ENCODE measurements at places on chromosomes 2 and 18. TPM values are rescaled to one million over a fixed set of nuclear protein-coding genes. Genes with fewer than 3 reads are reported as not detected.
A peak's percentile ranks its signal among the peaks of the same experiment; 100 is the strongest.

DNA sequence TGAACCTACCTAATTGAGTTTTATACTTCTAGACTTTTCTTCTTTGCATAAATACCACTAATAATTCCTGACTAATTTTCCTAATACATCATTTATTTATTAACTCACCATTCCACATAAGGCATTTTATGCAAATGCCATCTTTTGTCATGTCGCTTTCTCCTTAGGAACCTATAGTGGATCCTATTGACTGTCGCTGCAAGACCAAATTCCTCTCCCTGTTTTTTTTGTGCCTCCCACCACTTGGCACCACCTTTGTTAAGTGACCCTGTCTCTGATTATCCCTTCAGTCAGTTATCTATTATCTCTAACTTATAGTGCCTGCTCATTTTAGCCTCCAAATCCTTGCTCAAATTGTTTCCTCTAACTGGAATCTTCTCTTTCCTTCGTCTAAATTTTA lies 19.5 kb downstream of the UNC80 start:
- peaks cover 7% of the 10 kb centered on the region for H3K36me3 ChIP-seq
- no peak for DNase-seq
- H3K27me3 ChIP-seq, result no peaks in the 10 kb centered on the region

GRCh38 chr18:48472610-48473009 lies 63.4 kb upstream of the ZBTB7C start:
- H3K36me3 ChIP-seq, result no peaks in the 10 kb centered on the region
- H3K27me3 ChIP-seq, result no peaks in the 10 kb centered on the region
- no peak overlapping the region for H3K27ac ChIP-seq
- no peak for DNase-seq

- H3K4me3 ChIP-seq, result no peak overlapping the region
- peak; percentile 29 for DNase-seq
- no peak overlapping the region for H3K27ac ChIP-seq
- no peaks in the 10 kb centered on the region for H3K36me3 ChIP-seq
- H3K4me1 ChIP-seq, result 0 out of 2 replicates have a peak, but pooled peaks cover 3% of the 10 kb centered on the region
These were observed 134.6 kb downstream of the CYP26B1 start for GRCh38 chr2:72012886-72013574.

DNA sequence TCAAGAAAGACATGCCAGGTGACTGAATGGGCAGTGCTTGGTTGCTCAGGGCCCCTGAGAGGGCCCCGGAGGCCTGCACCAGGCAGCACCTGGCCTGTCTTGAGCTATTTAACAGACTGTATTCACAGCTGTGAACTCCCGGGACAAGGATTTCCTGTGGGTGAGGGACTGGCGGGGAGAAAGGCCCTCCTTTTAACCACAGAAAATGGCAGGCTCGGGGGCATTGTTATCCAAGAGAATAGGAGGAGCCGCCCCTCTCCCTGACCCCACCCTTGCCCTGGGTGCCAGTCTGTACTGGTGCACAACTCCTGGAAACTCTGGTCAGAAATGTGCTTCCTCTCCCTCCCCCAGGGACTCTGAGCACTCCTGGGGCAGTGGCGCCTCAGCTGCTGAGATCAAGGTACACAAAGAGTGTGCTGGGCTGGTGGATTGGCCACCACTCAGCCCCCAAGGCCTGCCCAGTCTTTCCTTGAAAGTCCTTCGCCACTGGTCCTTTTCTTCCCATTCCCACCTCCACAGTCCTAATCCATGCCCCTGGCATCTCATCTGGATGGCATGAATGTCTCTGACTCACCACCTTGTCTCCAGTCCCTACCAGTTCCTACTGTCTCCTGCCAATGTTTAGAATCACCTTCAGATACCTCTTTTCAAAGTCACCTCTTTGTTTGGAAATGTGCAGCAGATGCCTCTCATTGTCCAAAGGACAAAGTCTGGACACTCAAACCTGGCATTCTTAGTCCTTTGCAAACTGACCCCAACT lies 19.6 kb upstream of the EPAS1 start:
- no peak for DNase-seq
- no peak overlapping the region for H3K4me3 ChIP-seq
- no peak overlapping the region for H3K27ac ChIP-seq
- no peaks in the 10 kb centered on the region for H3K4me1 ChIP-seq

GRCh38 chr2:236805800-236806531 lies 236.3 kb downstream of the ACKR3 start:
- no peaks in the 10 kb centered on the region for H3K27me3 ChIP-seq
- H3K36me3 ChIP-seq, result peaks cover 27% of the 10 kb centered on the region

- H3K27ac ChIP-seq, result no peak overlapping the region
- H3K27me3 ChIP-seq, result no peaks in the 10 kb centered on the region
These were observed 8.6 kb downstream of the ARHGEF33 start for GRCh38 chr2:38898256-38898655.

DNA sequence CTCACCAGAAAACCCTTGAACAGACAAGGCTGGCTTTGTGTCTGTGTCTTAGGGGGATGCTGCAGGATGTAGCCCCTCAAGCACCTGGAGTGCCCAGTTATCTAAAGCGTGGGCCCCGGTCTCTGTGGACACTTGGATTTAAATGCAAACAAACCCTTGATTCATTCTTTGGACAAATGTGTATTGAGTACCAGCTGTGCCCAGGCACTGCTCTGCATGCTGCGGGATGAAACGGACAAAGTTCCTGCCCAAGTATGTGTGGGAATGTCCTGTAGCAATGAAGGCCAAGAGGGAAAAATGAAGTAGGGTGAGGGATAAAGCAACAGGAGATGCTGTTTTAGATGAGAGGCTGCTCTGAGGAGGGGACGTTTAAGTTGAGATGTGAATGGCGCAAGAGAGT lies 53.9 kb downstream of the BOLA3 start:
- no peaks in the 10 kb centered on the region for H3K27me3 ChIP-seq
- peaks cover 49% of the 10 kb centered on the region for H3K36me3 ChIP-seq
- no peak overlapping the region for H3K4me3 ChIP-seq
- H3K27ac ChIP-seq, result no peak overlapping the region

GRCh38 chr18:3479978-3480509 lies 30.1 kb downstream of the TGIF1 start:
- peaks cover 2% of the 10 kb centered on the region for H3K36me3 ChIP-seq
- no peak for DNase-seq
- H3K27me3 ChIP-seq, result no peaks in the 10 kb centered on the region
- no peak overlapping the region for H3K4me3 ChIP-seq
- H3K27ac ChIP-seq, result no peak overlapping the region
- H3K4me1 ChIP-seq, result no peaks in the 10 kb centered on the region

DNA sequence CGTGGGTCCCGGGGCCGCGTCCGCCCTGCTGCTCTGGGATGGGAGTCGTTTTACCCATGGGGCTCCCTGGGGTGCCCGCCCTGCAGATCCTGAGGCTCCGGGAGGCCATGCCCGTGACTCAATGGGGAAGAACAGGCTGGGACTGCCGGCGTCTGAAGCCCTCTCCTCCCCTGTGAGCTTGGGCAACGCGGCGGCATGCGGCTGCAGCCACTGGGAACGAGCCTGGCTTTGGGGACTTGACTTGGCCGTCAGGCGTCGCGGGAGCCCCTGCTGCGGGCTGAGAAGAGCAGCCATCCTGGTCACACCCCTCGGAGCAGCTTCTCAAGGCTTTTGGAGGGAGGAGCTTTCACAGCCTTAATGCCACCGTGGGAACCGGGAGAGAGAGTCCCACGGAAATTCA lies 126.9 kb upstream of the CTDP1 start:
- no peaks in the 10 kb centered on the region for H3K27me3 ChIP-seq
- H3K4me3 ChIP-seq, result no peak overlapping the region
- H3K36me3 ChIP-seq, result no peaks in the 10 kb centered on the region
- no peak for DNase-seq

DNA sequence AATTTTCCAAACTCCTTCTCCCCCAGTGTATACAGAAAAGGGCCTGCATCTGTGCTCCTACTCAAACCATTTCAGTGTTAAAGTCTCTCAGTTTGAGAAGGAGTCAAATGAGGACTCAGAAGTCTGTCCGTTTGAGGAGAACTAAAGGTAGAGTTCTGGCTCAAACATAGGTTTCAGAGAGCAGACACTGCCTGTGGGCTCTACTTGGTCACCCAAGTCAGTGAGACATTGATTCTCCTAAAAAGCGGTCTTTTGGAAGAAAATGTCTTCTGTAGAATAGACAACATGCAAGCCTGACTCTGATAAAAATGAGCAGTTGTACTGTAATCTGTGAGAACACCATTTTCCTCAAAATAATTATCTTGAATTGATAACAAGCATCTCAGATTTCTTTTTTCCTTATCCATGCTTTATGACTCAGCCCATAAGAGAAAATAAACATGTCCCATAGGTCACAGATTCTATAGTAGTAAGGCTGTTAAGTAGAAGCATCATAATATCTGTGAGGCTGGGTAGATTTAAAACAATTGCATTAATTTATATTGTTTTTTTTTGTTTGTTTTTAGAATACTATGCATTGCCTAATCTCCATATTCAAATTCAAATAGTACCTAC lies 82.8 kb downstream of the ASXL3 start:
- H3K4me1 ChIP-seq, result no peaks in the 10 kb centered on the region
- H3K4me3 ChIP-seq, result no peak overlapping the region
- no peak overlapping the region for H3K27ac ChIP-seq

GRCh38 chr2:241479026-241479898 lies 29.1 kb downstream of the STK25 start:
- no peaks in the 10 kb centered on the region for H3K27me3 ChIP-seq
- DNase-seq, result no peak
- H3K4me3 ChIP-seq, result no peak overlapping the region
- H3K4me1 ChIP-seq, result no peaks in the 10 kb centered on the region
- no peak overlapping the region for H3K27ac ChIP-seq

GRCh38 chr18:36592282-36592681 lies 236.5 kb downstream of the TPGS2 start:
- no peak overlapping the region for H3K4me3 ChIP-seq
- H3K27ac ChIP-seq, result no peak overlapping the region
- H3K36me3 ChIP-seq, result no peaks in the 10 kb centered on the region
- no peaks in the 10 kb centered on the region for H3K27me3 ChIP-seq
- DNase-seq, result no peak

DNA sequence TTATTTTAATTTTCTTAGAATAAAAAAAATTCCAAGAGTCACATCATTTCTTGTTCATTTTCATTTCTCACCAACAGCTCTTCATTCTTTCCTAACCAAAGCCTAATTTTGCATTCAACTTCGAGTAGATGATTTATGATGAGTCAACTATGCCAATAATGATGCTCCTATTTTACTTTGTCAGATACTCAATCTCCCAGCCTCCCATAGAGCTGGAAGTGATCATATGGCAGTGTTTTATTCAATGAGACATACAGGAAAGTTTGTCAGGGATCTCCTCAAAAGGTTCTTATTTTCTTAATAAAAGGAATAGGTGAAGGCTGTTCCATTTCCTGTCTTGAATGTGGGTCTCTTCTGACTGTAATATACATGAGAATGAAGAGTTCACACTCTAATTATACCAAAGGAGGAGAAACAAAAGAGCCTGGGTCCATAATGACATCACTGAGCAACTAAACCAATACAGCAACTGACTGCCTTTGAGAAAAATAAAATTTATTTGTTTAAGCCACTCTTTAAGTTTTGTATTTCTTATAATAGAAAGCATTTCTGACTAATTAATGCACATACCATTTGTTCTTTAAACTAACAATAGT lies 231.2 kb upstream of the CYP26B1 start:
- H3K4me1 ChIP-seq, result peaks cover 3% of the 10 kb centered on the region
- no peaks in the 10 kb centered on the region for H3K27me3 ChIP-seq
- DNase-seq, result no peak
- peaks cover 7% of the 10 kb centered on the region for H3K36me3 ChIP-seq

DNA sequence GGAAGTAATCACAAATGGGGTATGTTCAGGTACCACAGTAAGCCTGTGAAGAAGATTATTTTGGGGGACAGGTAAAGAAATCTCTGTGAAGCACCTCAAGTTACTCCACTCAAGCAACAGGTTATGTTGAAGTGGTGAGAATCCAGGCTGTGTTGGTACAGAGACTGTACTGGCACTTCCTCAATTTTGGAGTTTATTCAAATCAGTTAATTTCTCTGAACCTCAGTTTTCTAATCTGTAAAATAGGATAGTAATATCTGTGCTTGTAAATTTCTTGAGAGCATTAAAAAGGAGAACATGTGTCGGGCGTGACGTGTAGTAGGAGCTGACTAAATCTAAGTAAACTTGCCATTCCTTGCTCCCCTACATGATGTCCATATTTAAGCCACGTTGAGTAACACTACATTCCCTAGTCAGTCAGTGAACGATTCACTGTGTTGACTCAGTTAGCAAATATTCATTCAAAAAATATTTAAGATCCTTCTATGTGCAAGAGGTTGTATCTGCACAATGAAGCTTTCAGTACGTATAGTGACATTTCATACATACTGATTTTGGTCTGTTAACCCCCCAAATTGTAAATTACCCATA lies 504.2 kb downstream of the ZEB2 start:
- no peak overlapping the region for H3K27ac ChIP-seq
- no peak for DNase-seq
- H3K36me3 ChIP-seq, result no peaks in the 10 kb centered on the region

GRCh38 chr2:207143215-207144172 lies 22.3 kb downstream of the KLF7 start:
- DNase-seq, result peak; percentile 34
- no peak overlapping the region for H3K27ac ChIP-seq
- peaks cover 17% of the 10 kb centered on the region for H3K4me1 ChIP-seq

GRCh38 chr18:3273042-3273441 lies 11.1 kb downstream of the MYL12B start:
- H3K4me1 ChIP-seq, result no peaks in the 10 kb centered on the region
- DNase-seq, result no peak
- H3K36me3 ChIP-seq, result peaks cover 17% of the 10 kb centered on the region
- H3K27me3 ChIP-seq, result no peaks in the 10 kb centered on the region

DNA sequence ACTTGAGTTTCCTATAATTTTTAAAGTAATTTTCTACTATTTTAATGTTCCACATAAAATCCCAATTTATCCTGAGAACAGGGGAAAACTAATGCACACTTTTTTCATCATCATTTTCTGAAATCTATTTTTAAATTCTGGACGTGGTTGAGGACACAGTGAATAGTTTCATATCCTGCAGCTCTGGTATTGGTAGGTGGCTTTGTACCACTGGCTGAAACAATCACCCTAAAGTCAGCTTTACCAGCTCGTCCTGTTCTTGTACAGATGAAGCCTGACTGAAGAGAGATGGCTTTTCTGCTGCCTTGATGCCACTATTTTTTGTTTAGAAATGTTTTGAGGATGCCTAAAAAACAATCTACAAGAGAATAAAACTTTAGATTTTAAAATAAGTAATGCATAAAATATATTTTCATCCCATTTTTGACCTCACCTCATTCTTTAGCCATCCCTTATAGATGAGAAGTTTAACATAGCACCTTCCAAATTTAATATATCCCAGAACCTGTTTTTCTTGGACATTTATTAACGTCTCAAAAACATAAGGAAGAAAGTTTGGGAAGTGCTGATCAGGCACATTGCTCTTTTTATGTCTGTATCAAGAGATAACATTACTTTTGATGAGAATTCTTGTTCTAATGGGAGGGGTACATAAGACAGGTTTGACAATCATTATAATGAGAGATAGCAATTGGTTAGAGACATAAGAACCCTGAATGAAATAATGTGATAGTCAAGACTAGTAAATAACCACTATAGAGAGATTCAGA lies 80.9 kb downstream of the GALNT1 start:
- no peaks in the 10 kb centered on the region for H3K4me1 ChIP-seq
- no peak for DNase-seq
- H3K4me3 ChIP-seq, result no peak overlapping the region

GRCh38 chr18:76455003-76455676 lies 39.9 kb downstream of the ZNF516 start:
- no peak overlapping the region for H3K4me3 ChIP-seq
- no peaks in the 10 kb centered on the region for H3K27me3 ChIP-seq
- peaks cover 5% of the 10 kb centered on the region for H3K36me3 ChIP-seq
- H3K4me1 ChIP-seq, result peaks cover 2% of the 10 kb centered on the region

Gene EML6
- 0.64 TPM for total RNA-seq

Gene PLCD4
- 0.42 TPM for total RNA-seq

Gene PFN4
- total RNA-seq, result not detected

Gene TMEM237
- total RNA-seq, result 37.7 TPM

Gene LMAN2L
- total RNA-seq, result 17.6 TPM

Gene ATL2
- total RNA-seq, result 70.9 TPM

Gene FMNL2
- 30.3 TPM for total RNA-seq

Data from H9 (cell line).